ENCODE measurements at places on chromosomes 12 and 14. TPM values are rescaled to one million over a fixed set of nuclear protein-coding genes. Genes with fewer than 3 reads are reported as not detected.

TTC9 gene
- 34.2 TPM for total RNA-seq

HVCN1 gene
- 11.8 TPM for total RNA-seq

ANAPC7 gene
- 99.3 TPM for total RNA-seq

RNU4-1 gene
- not detected for total RNA-seq

KLRF1 gene
- total RNA-seq: not detected

INSM2 gene
- total RNA-seq: not detected

SOX5 gene
- total RNA-seq: 2.1 TPM

GPR68 gene
- total RNA-seq: 0.35 TPM

GLI1 gene
- total RNA-seq: 18.1 TPM

POP5 gene
- 52.4 TPM for total RNA-seq

TIMM9 gene
- total RNA-seq: 101 TPM

SLC48A1 gene
- total RNA-seq: 9.0 TPM

FBXL14 gene
- 9.1 TPM for total RNA-seq

CLECL1 gene
- total RNA-seq: not detected

AHNAK2 gene
- 2.6 TPM for total RNA-seq

EML5 gene
- 1.0 TPM for total RNA-seq

LRFN5 gene
- 6.3 TPM for total RNA-seq

TAS2R42 gene
- total RNA-seq: not detected

RFLNA gene
- total RNA-seq: 20.4 TPM

Data from GM23338 (cell line).